ENCODE measurements at places on chromosomes 2 and 18. TPM values are rescaled to one million over a fixed set of nuclear protein-coding genes. Genes with fewer than 3 reads are reported as not detected.

- no peaks in the 10 kb centered on the region for H3K4me1 ChIP-seq
- H3K27me3 ChIP-seq: no peaks in the 10 kb centered on the region
- no peaks in the 10 kb centered on the region for H3K36me3 ChIP-seq
- no peak for ATAC-seq
- no peak overlapping the region for H3K4me3 ChIP-seq
Observed at GRCh38 chr2:85951351-85952067, 62.7 kb upstream of the ST3GAL5 start.

DNA sequence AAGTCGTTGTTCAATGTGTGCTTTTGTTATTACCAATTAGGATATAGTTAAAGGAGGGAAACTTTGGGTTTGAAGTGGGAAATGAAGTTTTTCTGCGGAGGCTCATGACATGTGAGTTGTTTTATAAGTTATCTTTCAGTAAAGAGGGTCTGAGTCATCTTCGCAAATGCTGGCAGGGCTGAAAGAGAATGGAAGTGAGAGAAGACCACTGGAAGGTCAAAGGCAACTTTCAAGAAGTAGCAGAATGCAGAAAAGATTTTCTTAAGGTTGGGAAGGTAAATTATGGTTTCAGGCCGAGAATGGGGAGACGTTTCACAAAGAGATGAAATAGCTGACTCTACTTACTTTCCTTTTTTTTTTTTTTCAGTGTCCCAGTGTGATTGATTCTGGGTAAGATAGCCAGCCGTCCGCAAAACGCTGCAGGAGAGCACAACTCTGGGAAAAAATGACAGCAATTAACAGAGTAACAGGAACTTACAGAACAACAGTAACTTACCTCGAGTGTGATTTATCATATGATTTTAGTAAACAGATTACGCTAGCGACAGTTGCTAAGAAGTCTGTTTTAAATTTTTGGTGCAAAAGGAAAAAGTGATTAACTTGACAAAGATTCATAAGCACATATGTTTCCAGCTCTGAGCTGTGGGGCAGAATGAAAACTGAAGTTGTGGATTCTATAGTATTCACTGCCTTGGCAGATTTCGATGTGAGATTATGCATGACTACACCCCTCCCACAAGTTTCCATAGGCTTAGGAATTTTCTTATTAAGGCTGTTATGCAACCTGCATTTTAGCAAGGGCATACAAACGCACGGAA, 46.8 kb upstream of the ACTR3 start:
- peaks cover 4% of the 10 kb centered on the region for H3K4me1 ChIP-seq
- no peak overlapping the region for H3K27ac ChIP-seq
- no peaks in the 10 kb centered on the region for H3K27me3 ChIP-seq
- peaks cover 25% of the 10 kb centered on the region for H3K36me3 ChIP-seq
- ATAC-seq: no peak

GRCh38 chr2:149473521-149473920, 114.1 kb downstream of the MMADHC start:
- no peak overlapping the region for H3K27ac ChIP-seq
- no peaks in the 10 kb centered on the region for H3K4me1 ChIP-seq
- no peak for ATAC-seq
- peaks cover 9% of the 10 kb centered on the region for H3K27me3 ChIP-seq

GRCh38 chr2:121142452-121142851, 142.6 kb downstream of the TFCP2L1 start:
- H3K36me3 ChIP-seq: no peaks in the 10 kb centered on the region
- ATAC-seq: no peak
- H3K4me1 ChIP-seq: no peaks in the 10 kb centered on the region
- no peak overlapping the region for H3K4me3 ChIP-seq

- H3K4me3 ChIP-seq: no peak overlapping the region
- H3K27me3 ChIP-seq: no peaks in the 10 kb centered on the region
- H3K36me3 ChIP-seq: peaks cover 27% of the 10 kb centered on the region
Observed at GRCh38 chr2:18671363-18671762, 82.0 kb upstream of the NT5C1B start.

- H3K36me3 ChIP-seq: no peaks in the 10 kb centered on the region
- no peaks in the 10 kb centered on the region for H3K4me1 ChIP-seq
- no peak overlapping the region for H3K27ac ChIP-seq
- no peaks in the 10 kb centered on the region for H3K27me3 ChIP-seq
Observed at GRCh38 chr2:217286833-217287232, 427.0 kb upstream of the TNP1 start.

GRCh38 chr2:217552081-217552480, 450.7 kb downstream of the TNS1 start:
- no peaks in the 10 kb centered on the region for H3K36me3 ChIP-seq
- H3K27me3 ChIP-seq: no peaks in the 10 kb centered on the region
- H3K4me1 ChIP-seq: no peaks in the 10 kb centered on the region
- H3K4me3 ChIP-seq: no peak overlapping the region
- H3K27ac ChIP-seq: no peak overlapping the region
- no peak for ATAC-seq

GRCh38 chr2:141728886-141729285, 401.9 kb downstream of the LRP1B start:
- no peaks in the 10 kb centered on the region for H3K27me3 ChIP-seq
- no peaks in the 10 kb centered on the region for H3K36me3 ChIP-seq
- no peaks in the 10 kb centered on the region for H3K4me1 ChIP-seq
- no peak overlapping the region for H3K4me3 ChIP-seq
- no peak for ATAC-seq

- no peaks in the 10 kb centered on the region for H3K27me3 ChIP-seq
- H3K4me1 ChIP-seq: peaks cover 48% of the 10 kb centered on the region
- H3K36me3 ChIP-seq: peaks cover 100% of the 10 kb centered on the region
- peak overlapping the region; percentile 31 for H3K27ac ChIP-seq
- peak; percentile 85 for ATAC-seq
- H3K4me3 ChIP-seq: peak overlapping the region; percentile 45
Observed at GRCh38 chr2:86464652-86465051, 23.5 kb downstream of the KDM3A start.

NFU1 gene
- total RNA-seq: 15.4 TPM

CDH20 gene
- total RNA-seq: not detected

FABP1 gene
- total RNA-seq: not detected

EDAR gene
- not detected for total RNA-seq

ADAM23 gene
- total RNA-seq: 3.3 TPM

VWA3B gene
- not detected for total RNA-seq

MAPK4 gene
- not detected for total RNA-seq

DSEL gene
- 0.15 TPM for total RNA-seq

Measured in activated T-helper 17 cell treated with anti-CD3 and anti-CD28 coated beads, Interleukin-2, amount 50 U/mL, for 72 hours (primary cell).